HuH-7 (cell line): ENCODE measurements at places on chromosomes 16 and 17.

- peak; percentile 13 for DNase-seq
Measured at GRCh38 chr16:13453938-13454553, 465.9 kb upstream of the ERCC4 start.

DNA sequence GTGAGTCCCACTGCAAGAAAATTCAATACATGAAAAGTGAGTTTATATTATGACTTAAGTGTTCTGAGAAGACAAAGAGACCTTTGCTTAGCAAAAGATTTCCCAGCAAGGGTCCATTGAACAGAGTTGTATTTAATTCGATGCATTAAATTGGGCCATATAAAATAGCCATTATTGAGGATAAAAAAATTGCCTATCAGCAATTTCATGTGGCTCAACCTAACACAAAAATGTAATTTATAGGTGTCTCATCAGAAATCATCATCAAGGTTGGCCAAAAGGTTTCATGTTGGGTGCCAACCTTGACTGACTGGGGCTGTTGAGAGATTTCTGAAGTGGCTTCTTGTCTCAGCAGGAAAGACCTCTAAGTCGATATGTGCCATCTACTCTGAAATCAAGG, 84.8 kb upstream of the TOX3 start:
- no peak for DNase-seq

DNA sequence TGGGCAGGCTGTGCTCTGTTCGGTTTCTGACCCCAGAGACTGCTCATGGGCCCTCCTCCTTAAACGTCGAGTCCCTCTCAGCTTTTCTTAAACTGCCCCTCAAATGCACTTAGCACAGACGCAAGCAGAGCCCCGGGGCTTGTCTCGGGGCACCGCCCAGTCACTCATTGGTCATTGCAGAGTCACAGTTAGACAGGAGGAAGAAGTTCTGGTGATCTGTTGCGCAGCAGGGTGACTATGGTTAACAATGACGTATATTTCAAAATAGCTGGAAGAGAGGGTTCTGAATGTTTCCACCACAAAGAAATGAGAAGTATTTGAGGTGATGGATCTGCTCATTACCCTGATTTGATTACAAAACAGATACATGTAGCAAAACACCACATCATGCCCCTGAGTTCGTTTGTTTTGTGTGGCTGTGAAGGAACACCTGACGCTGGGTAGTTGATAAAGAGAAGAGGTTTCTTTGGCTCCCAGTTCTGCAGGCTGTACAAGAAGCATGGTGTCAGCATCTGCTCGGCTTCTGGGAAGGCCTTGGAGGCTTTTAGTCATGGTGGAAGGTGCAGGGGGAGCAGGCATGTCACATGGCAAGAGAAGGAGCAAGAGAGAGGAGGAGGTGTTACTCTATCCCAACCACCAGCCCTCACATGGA, 387.4 kb downstream of the CPPED1 start:
- DNase-seq: no peak

- DNase-seq: no peak
Measured at GRCh38 chr17:57092171-57092570, 7.1 kb downstream of the AKAP1 start.

DNA sequence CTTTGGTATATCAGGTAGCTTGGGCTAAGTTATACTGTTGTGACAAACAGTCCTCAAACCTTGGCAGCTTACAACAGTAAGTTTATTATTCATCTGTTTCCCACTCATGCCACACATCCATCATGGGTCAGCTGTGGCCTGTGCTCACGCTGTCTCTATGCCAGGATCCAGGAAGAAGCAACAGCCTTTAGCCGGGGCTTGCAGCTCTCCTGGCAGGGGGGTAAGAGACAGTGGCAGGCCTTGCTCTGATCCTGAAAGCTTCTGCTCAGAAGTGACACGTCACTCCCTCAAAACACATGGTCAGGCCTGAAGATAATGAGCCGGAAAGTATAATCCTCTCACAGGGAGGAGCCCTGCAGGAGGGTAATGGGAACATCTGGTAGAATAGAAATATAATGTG, 377.6 kb downstream of the CPPED1 start:
- DNase-seq: no peak

- no peak for DNase-seq
Measured at GRCh38 chr17:42098730-42099399, 592 bp upstream of the ZNF385C start.

DNA sequence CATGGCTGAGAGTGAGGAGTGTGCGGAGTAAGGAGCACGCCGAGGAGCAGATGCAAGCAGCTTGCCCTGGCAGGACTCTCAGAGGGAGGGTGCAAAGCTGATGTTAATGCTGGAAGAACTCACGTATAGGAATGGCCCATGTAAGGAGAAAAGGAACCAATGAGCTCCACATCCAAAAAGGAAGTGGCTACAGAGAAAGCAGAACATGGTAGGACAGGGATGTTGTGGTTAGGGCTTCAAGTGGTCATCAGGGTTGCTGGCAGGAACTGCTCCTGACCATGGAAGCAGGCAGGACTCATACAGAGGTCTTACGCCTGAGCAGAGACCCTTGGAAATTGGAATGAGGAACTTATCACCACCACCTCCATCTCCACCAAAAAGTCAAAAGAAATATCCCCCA, 5.2 kb downstream of the MYO1D start:
- DNase-seq: no peak

DNA sequence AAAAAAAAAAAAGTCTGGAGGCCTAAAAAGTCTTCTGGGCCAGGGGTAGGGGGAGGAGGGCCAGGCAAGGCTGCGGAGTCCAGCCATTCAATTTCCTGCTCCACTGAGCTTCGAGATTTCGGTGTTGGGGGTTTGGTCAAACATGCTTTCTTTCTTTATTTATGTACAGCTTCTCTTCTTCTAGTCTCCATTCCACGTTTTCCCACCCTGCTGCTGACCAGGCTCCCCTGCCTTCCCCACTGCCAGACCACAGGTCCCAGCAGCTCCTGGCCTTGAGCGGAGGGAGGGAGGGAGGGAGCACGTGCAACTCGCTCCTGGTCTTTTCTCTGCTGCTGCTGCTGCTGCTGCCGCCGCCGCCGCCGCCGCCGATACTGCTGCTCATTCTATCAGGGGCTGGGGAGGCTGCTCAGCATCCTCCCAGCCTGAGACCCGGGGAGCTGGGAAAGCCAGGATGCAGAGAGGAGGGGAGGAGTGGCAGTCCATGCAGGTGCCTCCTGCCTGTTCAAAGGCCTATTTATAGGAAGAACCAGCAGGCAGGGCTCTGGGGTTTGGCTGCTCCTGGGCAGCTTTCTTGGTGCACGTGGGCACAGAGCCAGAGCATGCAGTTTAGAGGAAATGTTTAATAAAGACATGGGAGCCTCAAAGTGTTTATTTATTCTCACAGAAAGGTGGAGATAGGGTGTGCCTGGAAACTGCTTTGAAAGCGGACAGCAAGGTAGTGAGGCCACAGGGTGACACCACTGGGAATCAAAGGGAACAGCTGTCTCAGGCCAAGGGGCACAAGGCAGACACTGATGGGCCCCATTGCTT, 23.4 kb upstream of the ZFHX3 start:
- DNase-seq: no peak

- DNase-seq: no peak
Measured at GRCh38 chr17:5077781-5078105, 524 bp upstream of the ZFP3 start.
